ENCODE measurements at places on chromosomes 1 and 21.

DNA sequence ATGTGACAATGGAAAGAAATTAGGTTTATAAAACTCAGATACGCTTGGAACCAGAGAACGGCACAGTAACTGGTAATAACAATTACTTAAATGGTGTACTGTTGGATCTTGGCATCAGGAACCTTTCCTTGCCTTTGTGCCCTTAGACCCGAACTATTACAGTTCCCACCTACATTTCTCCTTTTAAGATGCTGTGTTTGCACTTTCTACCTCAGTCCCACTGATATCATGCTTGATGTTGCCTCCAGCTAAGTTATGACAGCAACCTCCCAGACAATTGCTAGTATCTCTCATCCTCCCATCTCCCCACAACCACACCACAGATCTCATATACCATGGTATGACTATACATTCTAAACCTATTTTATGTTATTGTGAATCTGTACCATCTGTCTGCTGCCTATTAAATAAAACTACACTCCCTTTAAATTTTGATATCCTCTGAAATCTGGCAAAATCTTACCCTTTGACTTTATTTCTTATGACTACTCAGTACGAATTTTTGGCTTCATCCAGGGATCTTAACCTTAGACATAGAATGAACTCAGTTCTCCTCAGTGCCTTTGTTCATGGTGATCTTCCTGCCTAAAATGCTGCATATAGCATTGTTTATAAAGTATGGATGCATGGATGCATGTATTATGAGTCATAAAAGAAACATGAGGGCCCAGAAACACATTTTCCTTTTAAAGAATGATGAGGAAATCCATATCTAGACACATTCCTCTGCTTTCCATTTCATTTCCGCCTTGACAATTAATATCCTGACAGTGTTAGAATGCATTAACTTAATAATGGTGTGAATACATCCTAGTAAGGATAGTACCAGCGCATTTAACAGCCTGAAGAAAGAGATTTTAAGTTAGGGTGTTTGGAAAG, 64.1 kb downstream of the LRRC8D start:
- no peak for DNase-seq

GRCh38 chr1:1361982-1362423, 3.6 kb upstream of the MXRA8 start:
- DNase-seq: peak; percentile 85

- peak; percentile 42 for DNase-seq
Measured at GRCh38 chr1:204723131-204723787, 37.7 kb upstream of the LRRN2 start.

DNA sequence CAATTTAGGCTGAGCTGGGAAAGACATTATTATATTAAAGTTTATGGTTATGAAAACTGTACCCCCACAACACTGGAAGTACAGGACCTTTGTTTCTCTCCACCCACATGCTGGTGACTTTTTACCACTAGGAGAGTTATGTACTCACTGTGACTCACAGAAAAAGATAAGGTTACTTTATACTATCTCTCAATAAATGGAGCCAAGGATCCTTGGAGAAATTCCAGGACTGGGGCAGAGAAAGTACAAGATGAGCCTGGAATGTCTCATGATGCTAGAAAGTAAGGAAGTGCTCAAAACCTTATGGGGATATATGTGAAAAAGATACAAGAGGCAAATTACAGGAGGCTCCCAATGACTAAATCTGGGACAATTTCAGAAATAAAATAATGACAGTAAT, 63.9 kb upstream of the C1orf105 start:
- peak; percentile 37 for DNase-seq

Measured in astrocyte of the hippocampus (primary cell).